ENCODE measurements at places on chromosomes 1 and 21. TPM values are rescaled to one million over a fixed set of nuclear protein-coding genes. Genes with fewer than 3 reads are reported as not detected.

Gene PRR9
- not detected for total RNA-seq

Gene CFHR5
- total RNA-seq: not detected

Gene AMY1B
- total RNA-seq: not detected

Gene UBXN10
- total RNA-seq: 0.21 TPM

Gene TSSK3
- total RNA-seq: not detected

Gene NUP210L
- total RNA-seq: 0.08 TPM

Gene CYYR1
- total RNA-seq: not detected

Gene SPRR3
- total RNA-seq: not detected
